ENCODE measurements at places on chromosomes 4 and X. TPM values are rescaled to one million over a fixed set of nuclear protein-coding genes. Genes with fewer than 3 reads are reported as not detected.

The HSFX1 gene
- 1.4 TPM for total RNA-seq

The VCX2 gene
- not detected for total RNA-seq

The SATL1 gene
- 0.18 TPM for total RNA-seq

The GPR50 gene
- 4.4 TPM for total RNA-seq

The CLNK gene
- not detected for total RNA-seq

The ACSL1 gene
- 10.4 TPM for total RNA-seq

The PARM1 gene
- 0.73 TPM for total RNA-seq

The FAM114A1 gene
- 11.3 TPM for total RNA-seq

The OPN1LW gene
- not detected for total RNA-seq

The HPGD gene
- total RNA-seq = not detected

DNA sequence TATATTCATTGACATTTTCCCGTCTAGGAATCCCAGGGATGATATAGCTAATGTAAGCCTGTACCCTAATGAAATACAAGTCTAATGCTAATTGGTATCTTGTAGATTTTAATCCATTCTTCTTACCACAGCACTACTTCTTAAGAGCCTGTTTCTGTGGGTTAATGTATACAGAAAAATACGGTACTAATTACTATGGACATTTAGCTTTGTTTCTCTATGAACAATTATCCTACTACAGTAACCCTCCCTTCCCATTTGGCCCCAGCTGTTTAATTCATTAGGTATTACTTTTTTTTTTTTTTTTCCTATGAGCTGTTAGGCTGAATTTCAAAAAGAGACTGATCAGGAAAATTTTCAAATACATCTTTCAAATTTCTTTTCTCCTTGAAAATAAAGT is 245.1 kb upstream of the SLC7A11 start:
- no peak for DNase-seq

DNA sequence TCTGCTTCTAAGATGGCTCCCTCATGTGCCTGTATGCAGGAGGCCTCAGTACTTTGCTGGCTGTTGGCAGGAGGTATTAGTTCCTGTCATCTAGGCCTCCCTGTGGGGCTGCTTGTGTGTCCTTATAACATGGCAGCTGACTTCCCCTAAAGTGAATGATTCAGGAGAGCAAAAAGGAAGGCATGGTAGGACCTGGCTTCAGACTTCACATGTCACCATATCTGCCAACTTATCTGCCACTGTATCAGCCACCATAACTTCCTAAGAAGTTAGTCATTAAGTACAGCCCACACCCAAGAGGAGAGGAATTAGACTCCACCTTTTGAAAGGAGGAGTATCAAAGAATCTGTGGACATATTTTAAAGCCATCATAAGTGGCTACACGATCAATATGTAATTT is 122.5 kb downstream of the UCHL1 start:
- no peak for DNase-seq

- DNase-seq = no peak
Measured at GRCh38 chrX:41604766-41605543, 83.8 kb upstream of the GPR34 start.

GRCh38 chr4:997375-998071 is 4.3 kb upstream of the SLC26A1 start:
- no peak for DNase-seq

DNA sequence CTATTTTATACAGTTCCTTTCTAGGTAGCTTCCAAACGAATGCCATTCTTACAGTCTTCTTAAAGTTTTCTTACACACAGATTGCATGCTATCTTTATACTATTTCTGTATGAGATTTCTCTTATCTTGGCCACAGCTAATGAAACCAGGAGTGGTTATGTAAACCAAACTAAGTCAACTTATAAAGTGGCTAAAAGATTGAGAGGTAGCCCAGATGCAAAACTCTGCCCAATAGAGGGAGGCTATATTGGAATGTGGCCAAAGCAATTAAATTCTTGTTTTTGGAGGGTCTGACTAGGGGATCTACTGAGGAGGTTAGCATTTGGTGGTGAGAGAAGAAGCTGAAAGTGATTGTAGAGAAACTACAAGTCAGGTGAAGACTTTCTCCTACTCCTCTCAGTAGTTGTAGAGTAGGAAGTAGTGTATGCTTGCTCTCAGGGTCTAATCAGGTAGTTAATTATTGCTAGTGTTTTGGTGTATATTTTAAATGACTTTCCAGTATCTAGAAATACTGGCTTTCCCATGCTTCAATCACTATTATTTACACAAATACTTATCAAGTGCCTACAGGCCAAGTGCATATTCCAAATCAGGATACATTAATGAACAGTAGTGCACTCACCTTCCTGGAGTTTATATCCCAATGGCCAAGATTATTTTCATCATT is 104.2 kb upstream of the HPGD start:
- no peak for DNase-seq

- DNase-seq = no peak
Measured at GRCh38 chr4:114229706-114230105, 250.3 kb upstream of the ARSJ start.

DNA sequence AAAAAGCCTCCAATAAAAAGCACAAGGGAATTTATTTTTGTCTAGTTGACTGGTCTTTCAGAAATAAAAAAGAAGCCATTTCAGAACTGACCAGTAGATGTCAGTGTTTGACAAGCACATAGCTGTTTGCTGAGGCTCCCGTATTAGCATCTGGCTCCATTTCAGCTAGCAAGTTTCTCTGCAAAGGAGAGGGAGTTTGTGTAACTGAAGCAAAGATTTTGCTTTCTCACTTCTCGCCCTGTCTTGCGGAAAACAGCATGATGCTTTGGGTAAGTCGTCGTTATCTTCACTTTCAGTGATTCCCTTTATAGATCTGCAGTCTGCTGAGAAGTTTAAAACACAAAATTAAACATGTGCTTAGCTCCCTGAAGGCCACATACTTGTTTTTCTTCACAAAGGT is 85.5 kb downstream of the CT47B1 start:
- DNase-seq = peak; percentile 4

GRCh38 chrX:122218666-122219065 is 965.4 kb upstream of the GRIA3 start:
- DNase-seq = no peak

DNA sequence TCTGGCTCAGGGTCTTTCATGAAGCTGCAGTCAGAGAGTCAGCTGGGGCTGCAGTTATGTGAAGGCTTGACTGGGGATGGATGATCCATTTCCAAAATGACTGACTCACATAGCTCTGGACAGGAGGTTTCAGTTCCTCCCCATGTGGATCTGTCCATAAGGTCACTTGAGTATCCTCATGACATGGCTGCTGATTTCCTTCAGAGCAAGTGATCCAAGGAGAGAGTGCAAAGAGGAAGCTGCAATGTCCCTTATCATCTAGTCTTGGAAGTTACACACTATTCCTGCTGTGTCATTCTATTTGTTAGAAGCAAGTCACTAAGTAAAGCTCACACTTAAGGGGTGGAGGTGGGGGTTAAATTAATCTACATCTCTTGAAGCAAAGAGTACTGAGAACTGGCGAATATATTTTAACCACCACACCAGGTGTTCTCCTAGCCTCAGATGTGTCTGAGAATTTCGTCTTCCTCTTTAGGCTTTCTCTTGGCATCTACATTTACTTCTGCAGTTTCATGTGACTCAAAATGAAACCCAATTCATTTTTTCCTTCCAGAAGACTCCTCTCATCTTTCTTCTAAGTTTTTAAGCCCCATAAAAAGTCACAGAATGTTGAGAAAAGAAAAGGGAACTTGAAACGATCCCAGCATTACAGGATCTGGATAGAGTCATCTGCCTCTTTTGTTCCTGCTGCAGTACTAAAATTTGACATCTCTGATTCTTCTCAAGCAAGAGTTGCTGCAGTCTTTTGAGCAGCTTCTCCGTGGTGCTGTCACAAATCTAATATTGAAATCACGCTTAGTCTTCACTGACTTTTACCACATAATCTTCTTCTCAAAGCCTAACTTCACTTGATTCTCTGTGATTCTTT is 3.8 kb upstream of the GRPR start:
- no peak for DNase-seq

- DNase-seq = no peak
Measured at GRCh38 chr4:6343939-6344408, 74.3 kb downstream of the WFS1 start.

- DNase-seq = no peak
Measured at GRCh38 chr4:89929425-89930159, 34.9 kb downstream of the MMRN1 start.

GRCh38 chr4:16225167-16225862 is 956 bp downstream of the TAPT1 start:
- no peak for DNase-seq

DNA sequence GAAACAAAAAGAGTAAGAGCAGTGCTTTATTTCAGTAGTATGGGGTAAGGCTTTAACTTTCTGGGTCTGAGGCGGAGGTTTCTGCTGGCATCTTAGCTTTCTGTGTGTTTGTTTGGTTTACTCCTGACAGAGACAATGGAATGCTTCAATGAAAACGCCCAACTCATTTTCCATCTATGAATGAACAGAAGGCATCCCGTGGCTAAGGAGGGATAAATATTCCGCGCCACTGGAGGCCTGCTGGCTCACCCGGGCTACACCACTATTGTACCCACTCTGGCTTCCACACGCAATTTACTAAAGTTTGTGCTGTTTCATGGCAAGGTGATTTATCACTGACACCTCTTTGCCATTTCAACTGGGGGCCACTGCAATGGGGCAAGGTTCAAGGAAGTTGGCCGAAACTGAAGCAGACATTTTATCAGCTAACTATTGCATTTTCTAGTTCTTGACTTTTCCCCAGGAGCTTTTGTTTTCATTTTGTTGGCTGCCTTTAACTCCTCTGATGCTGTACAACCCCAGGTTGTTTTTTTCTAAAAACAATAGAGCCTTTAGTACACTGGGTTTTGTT is 32.8 kb upstream of the PPARGC1A start:
- DNase-seq = no peak

DNA sequence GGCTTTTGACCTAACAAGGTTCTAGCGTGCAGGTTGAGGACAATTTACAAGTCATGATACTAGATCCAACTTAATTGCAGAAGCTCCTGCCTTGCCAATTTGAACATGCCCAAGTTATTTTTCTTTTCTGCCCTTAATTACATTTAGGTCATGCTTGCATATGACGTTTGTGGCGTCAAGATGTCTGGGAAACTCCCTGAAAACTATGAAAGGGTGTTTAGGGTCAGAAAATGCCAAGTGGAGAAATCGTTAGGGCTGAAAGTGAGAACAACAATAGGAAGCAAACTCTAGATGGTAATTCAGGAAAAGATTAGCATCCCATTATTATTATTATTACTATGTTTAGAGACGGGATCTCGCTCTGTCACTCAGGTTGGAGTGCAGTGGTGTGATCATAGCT is 38.2 kb upstream of the PLAC8 start:
- no peak for DNase-seq

DNA sequence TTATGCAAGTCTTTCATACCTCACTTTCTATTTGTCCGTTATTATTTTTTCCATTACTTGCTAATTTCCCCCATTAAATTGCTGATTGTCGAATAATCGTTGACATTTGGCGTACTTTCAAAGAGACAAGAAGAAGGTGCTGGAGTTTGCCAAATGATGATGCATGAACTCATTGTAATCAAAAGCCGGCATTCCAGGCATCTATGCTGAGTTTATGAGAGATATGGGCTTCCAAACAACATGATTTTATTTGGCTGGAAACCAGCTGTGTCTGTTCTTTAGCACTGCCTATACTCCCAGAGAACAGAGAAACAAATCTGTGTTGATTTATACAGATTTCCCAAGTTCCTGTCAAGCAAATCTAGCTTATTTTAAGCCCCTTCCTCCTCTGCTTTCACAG is 80.8 kb upstream of the RPS6KA3 start:
- no peak for DNase-seq

GRCh38 chrX:45435481-45435880 is 234.8 kb upstream of the DIPK2B start:
- DNase-seq = no peak

DNA sequence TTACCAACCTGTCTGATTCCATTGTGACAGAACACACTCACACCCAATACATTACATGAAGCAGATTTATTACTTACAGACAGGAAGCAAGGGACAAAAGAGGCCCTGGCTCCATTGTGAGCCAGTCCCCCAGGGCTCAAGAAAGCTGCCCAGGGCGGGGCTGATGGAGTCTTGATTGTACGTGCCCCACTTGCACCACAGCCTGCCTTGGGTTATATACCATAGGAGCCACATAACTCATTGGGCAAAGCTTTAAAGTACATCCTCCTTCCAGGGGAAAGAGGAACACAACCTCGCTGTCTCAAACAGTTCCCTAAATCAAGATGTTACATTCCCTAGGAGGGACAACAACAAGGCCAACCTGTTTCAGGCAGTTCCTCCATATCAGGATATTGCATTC is 3.4 kb upstream of the ZRSR2 start:
- DNase-seq = no peak

- DNase-seq = no peak
Measured at GRCh38 chr4:107380836-107381438, 339.1 kb downstream of the PAPSS1 start.

DNA sequence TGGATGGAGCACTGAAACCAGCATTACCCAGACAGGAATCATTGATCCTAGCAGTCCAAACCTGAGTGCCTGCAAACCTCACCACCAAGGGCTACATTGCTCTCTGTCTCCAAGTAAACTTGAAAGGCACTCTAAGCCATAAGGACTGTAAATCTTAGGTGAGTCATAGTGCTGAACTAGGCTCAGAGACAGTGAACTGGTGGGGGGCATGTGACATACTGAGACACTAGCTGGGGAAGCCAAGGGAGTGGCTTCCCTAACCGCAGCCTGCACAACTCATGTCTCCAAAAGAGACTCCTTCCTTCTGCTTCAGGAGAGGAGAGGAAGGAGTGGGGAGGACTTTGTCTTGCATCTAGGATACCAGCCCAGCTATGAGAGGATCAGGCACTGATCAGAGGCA is 235.5 kb upstream of the ACTRT1 start:
- no peak for DNase-seq

DNA sequence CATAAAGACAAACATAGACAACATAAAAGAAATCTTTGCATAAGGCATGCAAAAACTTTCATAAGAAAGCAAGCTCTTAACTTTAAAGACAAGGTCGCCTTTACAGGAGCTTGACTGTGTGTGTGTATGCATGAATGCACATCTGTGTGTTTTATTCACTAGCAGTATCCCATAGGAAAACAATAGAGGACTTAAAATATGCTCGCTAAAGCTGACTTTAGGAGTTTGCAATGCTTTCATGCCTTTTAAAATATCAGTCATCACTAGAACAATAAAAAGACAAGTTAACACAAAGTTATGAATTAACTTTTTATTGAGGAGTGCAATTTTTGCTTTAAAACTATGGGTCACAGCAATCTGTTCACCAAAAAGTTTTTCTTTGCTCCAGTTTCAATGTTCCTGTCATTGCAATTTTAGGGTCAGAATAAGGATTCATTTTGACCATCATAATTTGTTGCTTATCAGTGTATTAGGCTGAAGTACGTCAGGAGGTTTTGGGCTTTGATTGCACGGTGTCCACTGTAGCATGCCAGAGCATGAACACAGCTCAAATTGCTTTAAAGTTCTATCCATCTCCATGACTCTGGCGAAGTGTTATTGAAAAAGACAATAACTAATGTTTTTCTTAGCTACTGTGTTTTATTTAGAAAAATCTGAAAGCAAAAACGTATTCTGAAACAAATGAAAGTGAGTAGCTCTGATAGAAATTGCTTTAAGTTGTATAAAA is 36.9 kb downstream of the ANXA10 start:
- no peak for DNase-seq

GRCh38 chr4:121950680-121951520 is 960 bp downstream of the TRPC3 start:
- peak; percentile 5 for DNase-seq
